ENCODE measurements at places on chromosomes 3 and 15. TPM values are rescaled to one million over a fixed set of nuclear protein-coding genes. Genes with fewer than 3 reads are reported as not detected.

The SLC28A2 gene
- 86.6 TPM for total RNA-seq

DNA sequence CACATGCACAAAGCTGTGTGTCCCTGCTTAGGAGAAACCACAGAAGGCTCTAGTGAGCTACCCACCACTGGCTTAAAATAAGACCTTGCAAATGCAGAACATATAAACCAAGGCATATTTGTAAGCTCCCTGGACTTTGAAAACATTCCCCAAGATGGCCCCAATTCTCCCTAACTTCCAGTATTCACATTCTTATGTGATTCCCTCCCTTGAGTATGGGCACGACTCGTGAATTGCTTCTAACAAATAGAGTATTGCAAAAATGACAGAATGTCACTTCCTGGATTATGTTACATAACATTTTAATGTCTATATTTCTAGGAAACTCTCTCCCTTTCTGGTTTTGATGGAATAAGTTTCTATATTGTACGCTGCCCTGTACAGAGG lies 131.8 kb upstream of the MCTP2 start:
- DNase-seq, result no peak

The TMEM212 gene
- not detected for total RNA-seq

DNA sequence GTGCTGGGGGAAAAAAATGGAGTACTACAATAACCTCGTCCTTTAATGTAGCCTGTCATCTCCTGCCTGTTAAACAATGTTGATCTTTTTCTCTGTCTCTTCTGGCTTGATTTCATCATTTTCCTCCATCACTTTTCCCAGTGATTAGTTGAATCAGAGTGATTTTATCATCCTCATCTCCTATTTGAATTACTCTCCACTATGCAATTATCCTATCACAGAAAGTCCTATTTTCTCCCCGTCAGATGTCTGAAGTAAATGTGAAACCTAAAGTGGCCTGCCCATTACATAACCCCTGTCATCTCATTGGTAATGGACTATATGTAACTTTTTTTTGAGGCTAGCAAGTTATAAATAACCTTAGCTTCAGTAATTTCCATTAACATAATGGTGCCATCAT lies 201.8 kb downstream of the CACNA2D3 start:
- DNase-seq, result no peak

- DNase-seq, result no peak
Measured at GRCh38 chr3:52007291-52007690, 11.6 kb upstream of the RPL29 start.

DNA sequence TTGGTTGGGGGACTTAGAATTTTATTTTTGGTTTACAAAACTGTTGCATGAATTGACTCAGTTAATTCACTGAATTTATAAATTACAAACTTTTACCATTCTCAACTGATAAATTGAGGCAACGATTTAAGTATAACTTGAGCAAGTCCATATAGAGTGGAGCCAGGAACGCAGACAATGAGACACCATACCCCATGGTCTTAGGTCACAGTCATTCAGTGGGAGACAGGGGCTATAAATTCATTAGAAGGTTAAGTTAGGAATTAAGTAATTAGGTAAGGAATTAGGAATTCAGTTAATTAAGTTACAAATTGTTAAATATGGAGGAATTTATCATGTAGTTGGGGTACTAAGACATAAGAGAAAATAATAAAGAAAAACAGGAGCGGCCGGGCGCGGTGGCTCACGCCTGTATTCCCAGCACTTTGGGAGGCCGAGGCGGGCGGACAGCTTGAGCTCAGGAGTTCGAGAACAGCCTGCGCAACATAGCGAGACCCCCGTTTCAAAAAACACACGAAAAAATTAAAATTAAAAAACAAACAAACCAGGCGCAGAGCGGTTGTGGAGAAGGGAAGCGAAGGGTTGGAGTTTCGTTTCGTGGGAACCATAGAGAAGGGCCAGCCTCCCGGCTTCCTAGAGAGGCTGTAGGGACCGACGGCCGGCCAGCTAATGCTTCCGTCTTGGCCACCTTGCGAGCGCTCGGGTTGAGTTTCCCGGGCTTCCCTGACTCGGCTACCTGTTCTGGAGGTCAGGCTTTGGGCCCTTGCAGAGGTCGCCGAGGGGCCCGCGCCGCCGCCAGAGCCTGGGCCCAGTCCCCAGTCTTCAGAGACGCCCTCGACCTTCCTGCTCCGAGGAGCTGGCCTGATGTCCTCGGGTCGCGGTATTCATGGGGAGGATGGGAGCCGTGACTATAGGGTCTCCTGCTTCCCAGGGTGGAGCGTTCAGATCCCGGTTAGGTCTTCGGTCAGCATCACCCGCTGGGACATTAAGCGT lies at the start of gene ZNF619:
Gene ZNF619, plus strand, starts transcription at position 645 of the 993 bp plus-strand sequence. CDS start 858 bp downstream, outside the sequence.
- peak; percentile 62 for DNase-seq

The GP9 gene
- not detected for total RNA-seq

The GPD1L gene
- 31.1 TPM for total RNA-seq

The ATR gene
- total RNA-seq, result 21.8 TPM

GRCh38 chr3:47251689-47252088 lies 30.9 kb downstream of the KIF9 start:
- DNase-seq, result no peak

GRCh38 chr3:112637700-112638099 lies 3.2 kb downstream of the CCDC80 start:
- no peak for DNase-seq

The PRRT3 gene
- total RNA-seq, result 6.1 TPM

DNA sequence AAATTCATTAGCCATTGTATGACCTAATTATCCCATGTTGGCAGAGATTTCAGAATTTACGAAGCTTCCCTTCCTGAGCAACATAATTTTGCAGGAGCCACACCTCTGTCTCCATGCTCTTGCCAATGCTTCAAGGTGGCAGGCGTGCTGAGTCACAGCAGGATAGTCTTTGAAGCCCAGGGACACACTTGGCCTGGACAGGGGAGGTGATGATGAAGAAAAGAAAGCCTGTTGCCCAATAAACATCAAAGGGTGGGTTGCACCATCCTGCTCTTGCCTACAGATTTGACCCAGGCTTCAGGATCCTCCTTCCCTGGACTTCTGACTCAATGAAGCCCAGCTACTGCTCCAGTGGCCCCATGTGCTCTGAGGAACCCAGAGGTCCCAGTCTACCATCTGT lies 117.1 kb downstream of the MINAR1 start:
- DNase-seq, result no peak

Data from mucosa of gallbladder (tissue), 1 donor.